Activated CD4-positive, alpha-beta T cell treated with anti-CD3 and anti-CD28 coated beads for 24 hours (primary cell): ENCODE measurements at places on chromosomes 6 and 20.

GRCh38 chr20:10728873-10729670 is 55.3 kb upstream of the JAG1 start:
- no peak for DNase-seq

DNA sequence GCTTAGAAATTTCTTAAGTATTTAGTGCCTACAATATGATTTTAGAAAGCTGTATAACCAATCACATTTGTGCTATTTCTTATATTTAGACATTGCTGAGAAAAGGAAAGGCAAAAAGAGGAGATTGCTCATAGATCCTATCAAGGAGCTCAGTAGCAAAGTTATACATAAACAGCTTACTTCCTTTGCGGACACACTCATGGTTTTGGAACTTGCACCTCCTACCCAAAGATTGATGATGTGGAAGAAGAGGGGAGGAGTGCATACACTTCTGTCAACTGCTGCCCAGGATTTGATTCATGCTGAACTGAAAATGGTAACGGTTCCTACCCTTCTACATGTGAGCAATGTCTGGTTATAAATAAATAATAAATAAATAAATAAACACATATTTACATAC is 16.7 kb downstream of the RAD21L1 start:
- DNase-seq, result no peak

DNA sequence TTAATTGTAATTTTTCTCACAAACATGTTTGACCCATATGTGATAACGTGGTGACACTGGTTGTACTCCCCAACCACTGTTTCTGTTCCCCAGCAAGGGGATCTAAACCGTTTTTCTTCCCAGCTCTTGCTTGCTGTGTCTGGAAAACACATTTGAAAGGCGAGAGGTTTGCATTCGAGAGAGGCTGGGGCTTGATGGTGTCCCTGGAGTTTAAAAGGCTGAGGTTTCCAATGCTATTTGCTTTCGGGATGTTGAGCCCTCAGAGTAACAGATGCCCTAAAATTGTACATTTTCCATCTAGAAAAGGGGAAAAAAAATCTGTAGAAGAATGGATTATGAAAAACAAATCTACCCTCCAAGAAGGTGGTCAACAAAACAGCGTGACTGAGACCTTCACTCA is 35.4 kb downstream of the AKAP12 start:
- DNase-seq, result no peak

GRCh38 chr6:112352607-112353006 is 5.5 kb downstream of the RFPL4B start:
- DNase-seq, result no peak

- no peak for DNase-seq
Measured at GRCh38 chr20:23569570-23569969, 1.3 kb upstream of the CST9L start.

GRCh38 chr6:139370283-139370998 is 4.0 kb downstream of the CITED2 start:
- no peak for DNase-seq

DNA sequence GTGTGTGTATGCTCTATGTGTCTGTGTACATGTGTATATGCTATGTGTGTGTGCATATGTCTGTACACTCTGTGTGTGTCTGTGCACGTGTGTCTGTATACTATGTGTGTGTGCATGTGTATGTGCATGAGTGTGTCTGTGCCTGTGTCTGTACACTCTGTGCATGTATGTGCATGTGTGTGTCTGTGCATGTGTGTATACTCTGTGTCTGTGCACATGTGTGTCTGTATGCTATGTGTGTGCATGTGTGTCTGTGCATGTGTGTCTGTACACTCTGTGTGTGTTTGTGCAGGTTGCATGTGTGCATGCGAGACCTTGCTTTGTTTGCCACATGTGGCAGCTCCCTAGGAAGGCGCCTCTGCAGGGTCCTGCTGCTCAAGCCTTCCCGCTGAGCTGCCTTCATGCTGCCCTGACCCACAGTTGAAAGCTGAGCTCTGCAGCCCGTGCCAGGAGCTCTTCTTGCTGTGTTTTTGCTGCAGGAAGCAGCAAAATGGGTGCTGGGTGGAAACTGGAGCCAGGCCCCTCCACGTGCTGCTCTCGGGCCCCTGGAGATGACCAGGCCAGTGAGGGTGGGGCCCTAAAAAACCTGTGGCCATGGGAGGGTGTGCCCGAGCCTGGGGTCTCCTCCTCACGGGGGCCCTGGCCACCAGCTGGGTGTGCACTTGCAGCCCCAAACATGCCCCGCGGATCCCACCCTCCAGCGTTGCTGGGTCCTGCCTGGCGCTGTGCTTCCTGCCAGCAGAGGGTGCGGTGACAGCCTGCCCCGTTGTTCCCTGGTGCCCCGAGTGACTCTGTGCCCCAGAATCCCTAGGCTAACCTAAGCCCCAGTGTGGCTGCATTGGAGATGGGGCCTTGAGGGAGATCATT is 109.1 kb downstream of the DACT2 start:
- DNase-seq, result no peak

DNA sequence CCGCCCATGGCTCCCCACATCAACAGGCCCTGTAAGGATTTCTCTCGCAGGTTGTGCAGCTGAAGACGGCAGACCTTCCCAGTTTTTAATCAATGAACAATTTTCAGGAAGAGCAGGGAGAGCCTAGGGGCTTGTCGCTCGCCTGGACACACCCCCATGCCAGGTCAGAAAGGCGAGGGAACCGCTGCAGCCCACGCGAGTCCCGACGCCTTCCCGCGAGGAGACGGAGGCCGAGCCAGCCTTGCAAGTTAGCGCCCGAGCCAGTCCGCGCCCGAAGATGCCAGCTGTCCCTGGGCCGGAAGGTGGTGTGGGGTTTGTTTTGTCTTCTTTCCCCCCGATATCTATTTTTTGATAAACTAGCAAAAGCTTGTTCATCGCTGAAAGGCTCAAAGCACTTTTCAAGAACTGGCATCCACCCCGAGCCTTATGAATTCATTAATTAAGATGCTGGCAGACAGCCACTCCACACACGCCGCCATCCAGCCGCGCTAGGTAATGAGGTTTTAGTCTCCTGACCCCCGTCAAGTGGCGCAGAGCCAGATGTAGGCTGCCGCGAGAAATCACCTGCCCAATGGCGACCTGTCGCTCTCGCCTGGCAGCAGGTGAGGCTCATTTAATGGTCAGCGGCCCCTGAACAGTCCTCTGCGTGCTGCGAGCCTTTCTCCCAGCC is 6.6 kb downstream of the CCDC167 start:
- no peak for DNase-seq

GRCh38 chr6:108732091-108732870 is 115.9 kb upstream of the ARMC2 start:
- no peak for DNase-seq

GRCh38 chr20:17282501-17282900 is 55.7 kb downstream of the PCSK2 start:
- DNase-seq, result no peak

- DNase-seq, result no peak
Measured at GRCh38 chr20:14422892-14423291, 85.5 kb upstream of the FLRT3 start.

- no peak for DNase-seq
Measured at GRCh38 chr6:106026748-106027715, 59.1 kb upstream of the PRDM1 start.

DNA sequence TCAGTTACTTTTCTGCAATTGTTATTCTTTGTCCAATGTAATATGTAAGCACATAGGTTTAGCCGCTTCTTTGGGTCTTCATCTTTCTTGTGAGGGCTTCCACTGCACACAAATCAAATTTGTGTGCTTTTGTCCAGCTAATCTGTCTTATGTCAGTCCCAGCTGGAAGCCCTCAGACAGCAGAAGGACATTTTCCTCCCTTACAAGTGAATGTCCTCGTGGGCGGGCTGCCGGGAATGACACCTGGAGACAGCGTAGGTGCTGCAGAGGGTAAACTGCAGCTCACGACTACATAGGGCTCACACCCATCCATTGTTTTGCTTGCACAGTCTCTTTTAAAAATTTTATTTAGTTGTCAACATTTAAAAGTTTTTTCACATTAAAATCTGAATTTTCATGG is 24.6 kb upstream of the PPP1R14C start:
- DNase-seq, result no peak

- no peak for DNase-seq
Measured at GRCh38 chr6:154614101-154614500, 103.6 kb upstream of the CNKSR3 start.

GRCh38 chr20:33526769-33527168 is 36.9 kb downstream of the CBFA2T2 start:
- no peak for DNase-seq

- no peak for DNase-seq
Measured at GRCh38 chr20:53445321-53445731, 148.3 kb downstream of the ZNF217 start.

DNA sequence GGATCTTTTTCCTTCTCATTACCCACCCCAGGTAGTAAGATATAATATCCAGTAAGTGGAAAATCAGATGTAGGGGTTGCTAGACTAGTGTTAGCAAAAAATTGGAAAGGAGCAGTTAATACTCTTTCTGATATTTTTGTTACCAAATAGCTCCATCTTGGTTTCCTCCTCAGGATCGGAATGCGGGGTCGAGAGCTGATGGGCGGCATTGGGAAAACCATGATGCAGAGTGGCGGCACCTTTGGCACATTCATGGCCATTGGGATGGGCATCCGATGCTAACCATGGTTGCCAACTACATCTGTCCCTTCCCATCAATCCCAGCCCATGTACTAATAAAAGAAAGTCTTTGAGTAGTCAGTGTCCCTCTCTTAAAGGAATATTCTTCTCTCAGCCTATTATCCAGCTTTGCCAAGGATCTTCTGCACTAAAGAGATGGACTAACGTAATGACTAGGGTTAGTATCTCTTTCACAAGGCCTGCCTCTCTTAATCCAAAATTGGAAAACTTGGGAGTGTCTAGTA is 1.5 kb downstream of the ROMO1 start:
- DNase-seq, result no peak

GRCh38 chr6:142462260-142462659 is 160.5 kb downstream of the ADGRG6 start:
- DNase-seq, result no peak

DNA sequence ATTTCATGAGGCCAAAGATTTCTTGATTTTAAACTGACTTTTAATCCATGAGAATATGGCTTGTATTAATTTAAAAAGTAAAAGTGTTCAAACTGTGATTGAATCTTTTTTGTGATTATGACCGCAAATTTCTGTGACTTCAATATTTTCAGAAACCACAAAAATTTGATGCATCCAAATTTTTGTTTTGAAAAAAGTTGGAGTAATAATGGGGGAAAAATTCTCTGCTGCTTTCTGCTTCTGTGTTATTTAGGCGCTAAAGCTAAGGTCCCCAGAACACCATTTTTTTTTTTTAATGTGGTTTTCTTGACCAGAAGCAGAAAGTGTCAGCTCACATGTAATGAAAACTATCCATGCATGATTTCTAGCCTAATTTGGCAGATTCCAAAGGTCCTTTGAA is 65.3 kb downstream of the GRIK2 start:
- DNase-seq, result no peak

DNA sequence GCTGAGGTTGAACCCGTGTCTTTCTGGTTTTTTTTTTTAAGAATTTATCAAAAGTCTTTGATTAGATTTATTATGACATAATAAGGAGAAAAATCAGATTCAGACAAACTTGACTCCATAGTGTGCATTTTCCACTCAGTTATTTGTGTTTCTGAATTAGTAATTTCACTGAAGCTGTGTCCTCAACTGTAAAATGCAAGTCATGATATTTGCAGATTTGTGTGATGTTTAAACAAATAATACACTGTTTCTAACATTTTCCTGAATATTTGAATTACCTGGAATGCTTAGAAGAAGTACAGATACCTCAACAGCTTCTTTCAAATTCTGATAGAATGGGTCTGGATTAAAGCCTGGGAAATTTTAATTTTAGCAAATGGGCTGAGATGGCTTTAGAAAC is 1050.3 kb upstream of the MAP3K7 start:
- DNase-seq, result no peak

- DNase-seq, result no peak
Measured at GRCh38 chr20:4326195-4327065, 311.1 kb upstream of the RNF24 start.

- no peak for DNase-seq
Measured at GRCh38 chr6:18328540-18328939, 58.6 kb upstream of the RNF144B start.

- no peak for DNase-seq
Measured at GRCh38 chr6:155968921-155969320, 513.3 kb upstream of the NOX3 start.

- DNase-seq, result no peak
Measured at GRCh38 chr20:58043236-58044140, 185.0 kb downstream of the ANKRD60 start.
